ENCODE measurements at places on chromosomes 16 and 17.

- no peak overlapping the region for H3K4me3 ChIP-seq
- H3K36me3 ChIP-seq = no peaks in the 10 kb centered on the region
- no peaks in the 10 kb centered on the region for H3K27me3 ChIP-seq
- no peak for DNase-seq
Observed at GRCh38 chr16:70610273-70611223, 35.8 kb upstream of the IL34 start.

- DNase-seq = no peak
- no peaks in the 10 kb centered on the region for H3K36me3 ChIP-seq
- no peaks in the 10 kb centered on the region for H3K27me3 ChIP-seq
- no peak overlapping the region for H3K4me3 ChIP-seq
- H3K27ac ChIP-seq = no peak overlapping the region
Observed at GRCh38 chr16:27430512-27430911, 28.5 kb downstream of the IL21R start.

- H3K4me1 ChIP-seq = peaks cover 4% of the 10 kb centered on the region
- H3K27me3 ChIP-seq = no peaks in the 10 kb centered on the region
- no peak overlapping the region for H3K4me3 ChIP-seq
- H3K36me3 ChIP-seq = no peaks in the 10 kb centered on the region
- no peak for DNase-seq
Observed at GRCh38 chr17:76701471-76701967, 9.2 kb downstream of the MXRA7 start.

DNA sequence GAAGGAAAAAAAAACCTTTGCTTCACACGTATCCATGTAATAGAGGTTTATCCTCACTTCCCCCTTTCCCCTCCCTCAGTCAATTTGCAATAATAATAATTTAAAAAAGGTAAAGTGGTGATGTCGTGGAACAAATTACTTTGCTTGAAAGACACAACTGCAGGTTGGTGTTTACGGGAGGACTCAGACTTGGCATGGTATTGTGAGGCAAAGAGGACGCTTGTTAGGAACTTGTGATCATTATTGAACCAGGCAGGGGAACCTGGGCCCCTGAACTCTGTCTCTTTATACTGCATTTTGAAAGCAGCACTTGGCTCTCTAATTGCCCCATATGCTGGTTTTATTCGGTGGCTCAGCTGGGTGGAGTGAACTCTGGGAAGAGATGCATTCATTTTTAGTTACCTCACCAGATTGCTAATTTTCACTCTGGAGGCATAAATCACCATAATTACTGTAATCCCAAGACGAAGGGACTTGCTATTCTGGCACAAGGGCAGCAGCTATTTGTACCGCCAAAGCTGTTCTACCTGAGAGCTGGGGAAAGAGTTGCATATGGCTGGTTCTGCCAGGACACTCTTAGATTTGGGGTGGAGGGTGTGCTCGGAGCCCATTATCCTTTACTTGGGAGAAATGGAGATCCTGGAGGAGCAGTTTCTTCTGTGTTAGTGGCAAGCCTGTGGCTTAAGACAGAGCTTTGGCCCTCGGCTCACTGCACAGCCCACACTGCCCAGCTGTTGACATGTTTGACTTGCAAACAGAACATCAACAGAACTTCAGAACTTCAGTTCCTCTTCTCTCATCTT lies 5.7 kb upstream of the DHX8 start:
- no peak overlapping the region for H3K27ac ChIP-seq
- no peak overlapping the region for H3K4me3 ChIP-seq
- no peaks in the 10 kb centered on the region for H3K27me3 ChIP-seq
- no peaks in the 10 kb centered on the region for H3K36me3 ChIP-seq
- no peaks in the 10 kb centered on the region for H3K4me1 ChIP-seq

DNA sequence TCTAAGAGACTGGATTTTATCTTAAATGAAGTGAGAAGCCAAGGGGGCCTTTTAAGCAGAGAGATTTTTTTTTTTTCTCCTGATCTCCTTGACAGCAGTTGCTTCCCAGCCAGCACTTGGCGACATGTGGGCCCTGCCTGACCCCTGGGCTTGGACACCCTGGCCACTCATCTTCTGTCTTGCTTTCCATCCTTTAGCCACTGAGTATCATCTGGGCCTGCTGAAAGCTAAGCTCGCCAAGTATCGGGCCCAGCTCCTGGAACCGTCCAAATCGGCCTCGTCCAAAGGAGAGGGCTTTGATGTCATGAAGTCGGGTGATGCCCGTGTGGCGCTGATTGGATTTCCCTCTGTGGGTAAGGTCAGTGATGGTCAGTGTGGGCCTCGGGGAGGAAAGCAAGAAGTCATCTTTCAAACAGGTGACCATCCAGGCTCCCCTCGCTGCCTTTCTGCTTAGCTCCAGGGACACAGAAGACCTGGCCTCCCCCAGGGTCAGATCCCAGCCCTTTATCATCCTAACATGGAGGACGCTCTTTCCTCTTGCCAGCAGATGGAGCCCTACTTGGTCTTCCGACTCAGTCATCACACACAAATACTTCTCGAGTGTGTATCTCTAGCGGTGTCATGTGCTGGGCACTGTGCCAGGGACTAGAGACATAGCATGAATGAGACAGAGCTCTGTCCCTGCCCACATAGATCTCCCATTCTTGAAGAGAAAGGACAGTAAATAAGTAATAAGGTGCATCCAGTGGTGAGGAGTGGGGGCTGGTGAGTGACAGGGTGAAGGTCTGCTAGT lies 6.1 kb downstream of the DRG2 start:
- peaks cover 10% of the 10 kb centered on the region for H3K36me3 ChIP-seq
- peaks cover 2% of the 10 kb centered on the region for H3K4me1 ChIP-seq
- no peaks in the 10 kb centered on the region for H3K27me3 ChIP-seq
- H3K27ac ChIP-seq = no peak overlapping the region
- no peak overlapping the region for H3K4me3 ChIP-seq

- H3K27ac ChIP-seq = peak overlapping the region; percentile 18
- H3K36me3 ChIP-seq = peaks cover 18% of the 10 kb centered on the region
- peak; percentile 85 for DNase-seq
- H3K4me3 ChIP-seq = peak overlapping the region; percentile 89
- peaks cover 8% of the 10 kb centered on the region for H3K4me1 ChIP-seq
Observed at GRCh38 chr17:3961564-3962047, 2.6 kb downstream of the ATP2A3 start.

- DNase-seq = no peak
- H3K4me1 ChIP-seq = peaks cover 5% of the 10 kb centered on the region
- H3K27me3 ChIP-seq = no peaks in the 10 kb centered on the region
- peaks cover 62% of the 10 kb centered on the region for H3K36me3 ChIP-seq
Observed at GRCh38 chr17:42345396-42346073, 42.7 kb downstream of the STAT3 start.

DNA sequence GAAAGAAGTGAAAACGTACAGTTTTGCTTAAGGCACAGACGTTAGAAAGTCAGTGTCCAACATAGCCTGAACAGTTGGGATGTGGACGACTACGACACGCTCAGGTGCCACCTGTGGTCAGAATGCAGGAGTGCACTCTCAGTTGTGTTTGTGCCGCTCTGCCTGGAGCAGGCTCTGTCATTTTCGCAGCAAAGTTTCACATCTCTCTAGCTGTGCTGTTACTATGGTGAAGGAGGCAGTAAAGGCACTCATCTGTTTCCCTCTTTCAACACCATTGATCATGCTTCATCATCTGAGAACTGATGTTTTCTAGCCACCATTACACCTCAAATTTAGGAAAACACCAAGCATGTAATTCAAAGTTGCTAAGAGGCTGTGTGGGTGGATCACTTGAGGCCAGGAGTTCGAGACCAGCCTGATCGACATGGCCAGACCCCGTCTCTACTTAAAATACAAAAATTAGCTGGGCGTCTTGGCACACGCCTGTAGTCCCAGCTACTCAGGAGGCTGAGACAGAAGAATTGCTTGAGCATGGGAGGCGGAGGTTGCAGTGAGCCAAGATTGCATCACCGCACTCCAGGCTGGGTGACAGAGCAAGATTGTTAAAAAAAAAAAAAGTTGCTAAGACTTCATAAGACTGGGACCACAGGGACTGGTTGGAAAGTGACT lies 44.9 kb upstream of the DNAJA2 start:
- peaks cover 23% of the 10 kb centered on the region for H3K4me1 ChIP-seq
- H3K27me3 ChIP-seq = no peaks in the 10 kb centered on the region
- no peaks in the 10 kb centered on the region for H3K36me3 ChIP-seq
- no peak overlapping the region for H3K27ac ChIP-seq
- no peak overlapping the region for H3K4me3 ChIP-seq

DNA sequence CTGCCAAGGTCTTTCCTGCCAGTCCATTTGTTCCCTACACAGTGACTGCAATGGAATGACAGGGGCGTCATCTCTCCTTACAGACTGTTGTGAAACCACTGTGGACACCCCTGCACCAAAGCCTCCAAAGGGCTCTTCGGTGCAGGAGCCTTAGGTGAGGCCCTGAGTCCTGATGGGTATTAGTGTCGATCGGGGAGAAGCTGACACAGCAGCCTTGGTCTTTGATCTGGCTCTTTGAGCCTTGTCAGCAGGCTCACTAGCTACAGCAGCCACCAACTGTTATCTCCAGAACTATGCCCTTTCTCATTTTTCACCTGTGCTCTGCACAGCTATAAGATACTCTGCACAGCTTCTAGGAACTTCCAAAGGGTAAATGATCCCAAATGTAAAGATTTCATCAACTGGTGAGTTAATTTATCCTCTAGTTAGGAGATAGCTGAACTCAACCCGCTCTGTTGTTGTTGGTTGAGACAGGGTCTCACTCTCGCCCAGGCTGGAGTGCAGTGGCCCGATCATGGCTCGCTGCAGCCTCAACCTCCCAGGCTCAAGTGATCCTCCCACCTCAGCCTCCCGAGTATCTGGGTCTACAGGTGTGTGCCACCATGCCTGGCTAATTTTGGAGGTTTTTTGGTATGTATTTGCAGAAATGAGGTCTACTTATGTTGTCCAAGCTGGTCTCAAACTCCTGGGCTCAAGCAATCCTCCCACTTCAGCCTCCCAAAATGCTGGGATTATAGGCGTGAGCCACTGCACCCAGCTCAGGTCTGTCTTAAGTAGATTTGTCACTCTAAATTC lies 19.7 kb downstream of the G6PC1 start:
- peaks cover 14% of the 10 kb centered on the region for H3K4me1 ChIP-seq
- H3K4me3 ChIP-seq = no peak overlapping the region
- no peak overlapping the region for H3K27ac ChIP-seq
- no peaks in the 10 kb centered on the region for H3K36me3 ChIP-seq
- no peak for DNase-seq

DNA sequence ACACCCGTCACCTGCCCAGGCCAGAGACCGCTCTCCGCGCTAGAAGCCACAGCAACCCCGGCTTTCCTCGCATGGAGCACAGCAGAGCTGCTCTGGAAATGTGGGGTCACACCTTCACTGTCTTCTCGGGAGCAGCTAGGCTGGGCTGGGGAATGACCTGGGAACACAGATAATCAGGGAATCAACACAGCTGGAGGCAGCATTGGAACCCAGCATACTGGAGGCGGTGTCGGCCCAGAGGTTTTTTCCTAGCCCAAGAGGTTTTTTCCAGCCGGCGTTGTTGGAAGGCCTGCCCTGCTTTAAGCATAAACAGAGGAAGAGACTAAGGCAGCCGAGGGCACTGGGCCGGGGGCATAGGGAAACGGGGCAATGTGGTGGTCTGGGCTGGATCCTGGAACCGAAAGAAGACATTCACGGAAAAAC lies 791 bp upstream of the PLD6 start:
- H3K4me3 ChIP-seq = no peak overlapping the region
- peaks cover 35% of the 10 kb centered on the region for H3K4me1 ChIP-seq
- no peak for DNase-seq
- H3K27me3 ChIP-seq = no peaks in the 10 kb centered on the region
- H3K36me3 ChIP-seq = peaks cover 33% of the 10 kb centered on the region

DNA sequence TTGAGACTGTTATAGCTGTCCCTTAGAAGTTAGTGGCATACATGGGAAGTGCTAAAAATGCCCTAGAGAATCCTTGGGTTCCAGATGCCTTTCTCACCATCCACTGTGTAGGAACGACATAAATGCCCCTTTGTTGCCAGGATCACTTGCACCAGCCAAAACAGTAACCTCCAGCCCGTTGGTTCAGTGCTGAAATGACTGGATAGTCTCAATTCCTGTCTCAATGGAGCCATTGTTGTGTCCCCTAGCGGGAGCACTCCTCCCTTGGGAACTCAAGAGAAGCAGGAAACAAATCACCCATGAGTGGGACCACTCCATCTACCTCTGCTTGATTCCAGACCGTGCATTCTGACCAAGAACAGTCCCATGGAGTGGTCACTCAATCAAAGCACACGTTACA lies 23.1 kb downstream of the MPHOSPH6 start:
- no peak for DNase-seq
- no peaks in the 10 kb centered on the region for H3K4me1 ChIP-seq

DNA sequence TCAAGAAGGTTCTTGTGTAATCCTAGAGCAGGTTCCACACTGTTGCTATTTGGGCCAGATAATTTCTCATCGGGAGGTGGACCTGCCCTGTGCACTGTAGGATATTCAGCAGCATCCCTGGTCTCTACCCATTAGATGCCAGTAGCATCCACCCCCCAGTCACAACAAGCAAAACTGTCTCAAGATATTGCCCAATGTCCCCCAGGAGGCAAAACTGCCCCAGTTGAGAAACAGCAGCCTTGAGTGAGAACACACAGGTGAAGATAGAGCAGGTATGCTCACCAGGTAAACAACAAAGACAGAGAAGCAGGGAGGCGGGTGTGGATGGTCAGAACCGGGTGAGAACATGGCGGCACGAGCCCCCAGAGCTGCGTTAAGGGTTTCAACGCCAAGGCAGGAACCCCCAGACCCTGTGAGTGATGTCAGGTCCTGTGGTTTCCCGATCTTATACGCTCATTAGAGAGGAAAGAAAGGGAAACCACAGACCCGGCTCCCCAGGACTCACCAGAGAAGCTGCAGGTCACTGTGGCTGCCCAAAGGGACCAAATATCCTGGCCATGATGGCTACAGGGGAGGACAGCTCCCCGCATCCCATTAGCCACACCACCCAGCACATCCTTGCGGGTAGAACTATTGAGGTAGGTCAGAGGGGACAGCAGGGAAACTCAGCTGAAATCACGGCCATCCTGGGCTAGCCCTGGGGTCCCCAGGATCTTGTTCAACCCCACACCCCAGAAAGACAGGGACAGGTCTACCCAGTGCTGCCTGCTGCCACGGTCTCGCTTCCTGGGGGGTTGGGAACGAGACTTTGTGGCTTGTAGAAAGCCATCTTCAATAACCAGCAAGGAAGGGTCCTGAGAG lies 21.2 kb downstream of the CDC42EP4 start:
- H3K27me3 ChIP-seq = no peaks in the 10 kb centered on the region
- H3K27ac ChIP-seq = no peak overlapping the region
- peak; percentile 59 for DNase-seq
- H3K4me3 ChIP-seq = peak overlapping the region; percentile 20

GRCh38 chr17:35433075-35433894 lies 985 bp upstream of the SLFN12 start:
- no peaks in the 10 kb centered on the region for H3K36me3 ChIP-seq
- H3K27ac ChIP-seq = peak overlapping the region; percentile 78
- DNase-seq = peak; percentile 95
- H3K4me3 ChIP-seq = peak overlapping the region; percentile 69
